Left renal pelvis (tissue), 4 donors: ENCODE measurements at places on chromosomes 5 and 9. TPM values are rescaled to one million over a fixed set of nuclear protein-coding genes. Genes with fewer than 3 reads are reported as not detected.

DNA sequence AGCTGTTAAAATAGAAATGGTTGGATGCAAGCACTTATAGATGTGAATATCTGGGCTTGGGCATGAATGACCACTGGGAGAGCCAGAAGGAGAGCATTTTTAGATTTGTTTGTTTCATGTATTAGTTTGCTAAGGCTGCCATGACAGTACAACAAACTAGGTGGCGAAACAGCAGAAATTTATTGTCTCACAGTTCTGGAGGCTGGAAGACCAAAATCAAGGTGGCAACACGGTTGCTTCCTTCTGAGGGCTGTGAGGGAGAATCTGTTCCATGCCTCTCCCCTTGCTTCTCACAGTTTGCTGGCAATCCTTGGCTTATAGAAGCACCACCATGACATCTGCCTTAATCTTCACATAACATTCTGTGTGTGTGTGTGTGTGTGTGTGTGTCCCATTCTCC is 20.2 kb upstream of the CDC23 start:
- DNase-seq, result no peak

GRCh38 chr9:16413509-16414016 is 456.9 kb downstream of the BNC2 start:
- DNase-seq, result no peak

- no peak for DNase-seq
Observed at GRCh38 chr5:139462586-139463276, at the start of gene ECSCR. TSS of gene ECSCR (minus strand) at chr5:139462743. CDS start at chr5:139462670, 73 bp downstream.

DNA sequence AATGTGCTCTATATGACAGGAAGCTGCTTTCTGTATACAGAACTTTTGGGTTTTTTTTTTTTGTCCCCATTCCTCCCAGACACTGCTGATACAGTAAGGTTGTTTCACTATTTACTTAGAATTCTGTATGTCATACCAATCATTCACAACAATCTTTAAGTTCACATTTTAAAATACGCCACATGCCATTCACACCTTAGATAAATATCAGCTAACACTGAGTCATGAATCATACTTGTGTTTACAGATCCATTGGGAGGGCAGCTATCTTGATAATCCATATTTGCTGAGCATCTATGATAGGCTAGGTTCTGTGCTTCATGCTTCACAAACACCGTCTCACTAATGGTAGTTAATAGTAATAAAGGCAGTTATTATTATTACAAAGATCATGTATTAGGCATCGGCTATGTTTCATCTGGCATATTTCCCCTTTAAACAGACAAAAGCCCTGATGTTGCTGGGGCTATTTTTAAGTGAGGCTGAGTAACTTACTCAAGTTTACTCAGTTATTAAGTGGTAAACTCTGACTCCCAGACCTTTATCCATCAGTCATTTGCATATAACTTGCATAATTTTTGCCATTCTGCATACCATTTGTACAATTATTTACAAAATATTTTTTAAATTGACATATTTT is 152.2 kb upstream of the HMHB1 start:
- DNase-seq, result no peak

- no peak for DNase-seq
Observed at GRCh38 chr5:135386886-135387628, 12.0 kb downstream of the MACROH2A1 start.

GRCh38 chr5:83220331-83220730 is 143.0 kb downstream of the XRCC4 start:
- DNase-seq, result no peak

Gene CDH9
- 9.7 TPM for polyA plus RNA-seq

DNA sequence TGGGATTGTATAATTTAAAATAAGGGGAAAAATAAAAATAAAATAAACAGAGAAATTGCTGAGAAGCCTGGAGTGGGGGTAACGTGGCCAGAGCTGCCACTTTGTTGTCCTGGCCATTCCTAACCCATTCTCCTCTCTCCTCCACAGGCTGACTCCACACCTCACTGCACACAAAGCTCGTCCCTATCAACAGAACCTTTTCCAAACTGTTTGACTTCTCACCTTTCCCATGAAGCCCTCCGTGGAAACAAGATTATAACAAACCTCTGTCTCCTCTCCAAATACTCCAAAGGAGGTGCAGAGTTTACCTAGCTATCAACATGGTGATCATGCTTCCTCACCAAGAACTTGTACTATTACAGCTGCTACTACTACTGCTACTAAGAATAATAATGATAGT is 151.1 kb downstream of the GLIS3 start:
- no peak for DNase-seq

- DNase-seq, result no peak
Observed at GRCh38 chr5:17713301-17713700, 79.0 kb downstream of the TAF11L14 start.

Gene SLC6A18
- polyA plus RNA-seq, result 1.2 TPM

- DNase-seq, result no peak
Observed at GRCh38 chr5:96968074-96968473, 32.2 kb downstream of the LNPEP start.
